ENCODE measurements at places on chromosomes 7 and 10.

DNA sequence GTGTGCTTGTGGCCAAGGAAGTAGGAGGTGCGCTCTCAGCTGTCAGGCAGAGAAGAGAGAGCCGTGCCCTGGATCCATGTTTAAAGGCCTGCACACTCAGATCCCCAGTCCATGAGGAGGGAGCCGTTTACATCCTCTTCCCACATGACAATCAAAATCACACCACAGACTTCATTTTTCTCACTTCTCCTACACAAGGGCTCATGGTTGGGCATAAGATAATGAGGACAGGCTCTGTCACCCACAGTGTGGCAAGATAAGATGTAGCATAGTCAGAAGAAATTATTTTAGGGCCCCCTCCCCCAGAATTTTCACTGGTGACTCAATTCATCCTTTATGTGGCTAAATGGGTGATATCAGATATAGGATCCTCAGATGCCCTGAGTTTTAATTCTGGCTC is 35.9 kb upstream of the INHBA start:
- DNase-seq, result no peak

DNA sequence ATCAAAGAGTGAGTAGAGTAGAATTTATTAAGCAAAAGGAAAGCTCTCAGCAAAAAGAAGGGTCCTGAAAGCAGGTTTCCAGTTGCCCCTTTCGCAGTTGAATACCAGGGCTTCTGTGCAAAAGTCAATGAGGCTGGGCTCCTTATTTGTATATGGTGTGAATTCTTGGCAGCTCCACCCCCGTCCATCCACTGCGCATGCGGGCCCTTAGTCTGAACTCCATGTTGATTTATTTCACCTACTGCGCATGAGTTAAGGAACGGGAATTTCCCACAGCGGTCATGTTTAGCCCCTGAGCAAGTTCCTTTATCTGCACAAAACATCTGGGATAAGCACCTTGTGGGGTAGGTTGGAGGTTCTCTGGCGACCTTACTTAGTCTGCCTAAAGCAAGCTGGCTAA is 325.6 kb downstream of the ZWINT start:
- no peak for DNase-seq

- DNase-seq, result no peak
These were observed 21.1 kb downstream of the LIMK1 start for GRCh38 chr7:74104702-74105101.

- peak; percentile 13 for DNase-seq
These were observed 697 bp upstream of the SNX13 start for GRCh38 chr7:17940951-17941431.

- no peak for DNase-seq
These were observed 74.5 kb downstream of the C1GALT1 start for GRCh38 chr7:7256731-7257274.

DNA sequence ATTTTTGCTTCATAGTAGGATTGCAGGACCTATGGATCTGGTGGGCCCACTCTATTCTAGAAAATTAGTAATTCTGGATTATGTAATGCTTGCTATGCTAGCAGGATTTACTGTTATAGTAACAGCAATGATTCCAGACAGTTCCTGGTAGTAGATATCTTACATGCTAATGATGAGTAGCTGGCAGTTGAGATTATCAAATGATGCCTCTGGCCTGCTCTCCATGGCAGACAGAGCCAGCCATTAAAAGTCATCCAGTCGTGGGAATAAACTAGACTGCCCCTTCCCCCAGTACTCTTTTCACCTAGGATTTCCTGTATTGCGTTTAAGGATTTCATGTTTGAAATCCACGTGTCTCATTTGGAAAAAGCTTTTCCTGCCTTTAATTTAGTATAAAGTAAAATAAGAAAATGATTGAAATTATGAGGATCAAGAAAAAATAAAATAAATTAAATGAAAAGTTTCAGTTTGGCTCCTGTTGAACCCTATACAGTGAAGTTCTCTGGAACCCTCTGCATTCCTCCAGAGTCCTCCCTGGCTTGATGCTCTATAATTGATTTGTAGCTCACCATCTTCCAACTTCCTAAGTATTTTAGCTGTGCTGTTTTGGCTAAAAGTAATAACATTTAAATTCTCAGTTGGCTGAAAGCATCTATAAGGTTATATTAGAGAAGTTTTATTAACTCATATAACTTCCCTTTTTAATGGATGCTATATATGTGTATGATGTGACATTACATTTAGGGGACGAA is 14.6 kb downstream of the UMAD1 start:
- no peak for DNase-seq

- DNase-seq, result no peak
These were observed 139.4 kb downstream of the SEMA3C start for GRCh38 chr7:80779456-80779855.

DNA sequence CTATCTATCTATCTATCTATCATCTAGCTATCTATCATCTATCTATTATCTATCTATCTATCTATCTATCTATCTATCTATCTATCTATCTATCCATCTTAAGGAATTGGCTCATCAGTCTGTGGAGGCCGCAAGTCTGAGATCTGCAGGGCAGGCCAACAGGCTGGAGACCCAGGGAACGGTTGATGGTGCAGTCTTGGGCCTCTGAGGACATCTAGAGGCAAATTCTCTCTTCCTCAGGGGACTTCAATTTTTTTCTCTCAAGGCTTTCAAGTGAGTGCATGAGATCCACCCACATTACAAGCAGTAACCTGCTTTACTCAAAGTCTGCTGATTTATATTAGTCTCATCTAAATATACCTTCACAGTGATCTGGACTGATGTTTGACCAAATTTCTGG is 197.0 kb downstream of the GLRX3 start:
- DNase-seq, result no peak

DNA sequence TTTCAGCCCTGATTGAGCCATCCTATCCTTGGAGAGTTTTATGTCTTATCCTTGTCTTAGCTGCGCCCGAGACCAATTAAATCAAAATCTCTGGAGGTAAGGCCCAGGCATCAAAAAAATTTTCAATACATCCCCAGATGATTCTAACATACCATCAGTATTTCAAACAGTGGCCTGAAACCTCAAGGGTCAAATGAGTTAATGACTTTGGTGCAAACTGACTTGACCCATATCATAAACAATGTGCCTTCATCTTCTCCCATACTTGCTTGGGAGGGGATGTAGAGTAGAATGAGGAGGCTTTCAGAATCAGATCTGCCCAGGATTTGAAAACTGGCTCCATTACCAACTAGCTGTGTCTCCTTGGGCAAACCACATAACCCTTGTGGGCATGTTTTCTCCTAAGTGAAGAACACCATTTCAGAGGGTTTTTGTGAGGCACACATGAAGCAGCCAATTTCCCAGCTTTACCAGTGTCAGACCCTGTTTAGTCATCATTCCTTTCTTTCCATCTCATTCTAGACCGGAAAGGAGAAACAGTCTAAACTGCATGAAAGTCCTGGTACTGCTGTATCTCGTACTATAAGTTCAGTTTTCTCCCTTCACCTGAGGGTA is 35.7 kb upstream of the ATXN7L1 start:
- DNase-seq, result no peak

GRCh38 chr7:131039836-131040235 is 287.8 kb upstream of the MKLN1 start:
- DNase-seq, result no peak
